ENCODE measurements at places on chromosomes 1 and 21.

- peak; percentile 26 for DNase-seq
Observed at GRCh38 chr1:180632326-180633056, 669 bp downstream of the XPR1 start.

GRCh38 chr1:100187912-100188311 is 9.9 kb upstream of the LRRC39 start:
- DNase-seq, result no peak

GRCh38 chr1:43481491-43481890 is 27.8 kb upstream of the HYI start:
- DNase-seq, result no peak

DNA sequence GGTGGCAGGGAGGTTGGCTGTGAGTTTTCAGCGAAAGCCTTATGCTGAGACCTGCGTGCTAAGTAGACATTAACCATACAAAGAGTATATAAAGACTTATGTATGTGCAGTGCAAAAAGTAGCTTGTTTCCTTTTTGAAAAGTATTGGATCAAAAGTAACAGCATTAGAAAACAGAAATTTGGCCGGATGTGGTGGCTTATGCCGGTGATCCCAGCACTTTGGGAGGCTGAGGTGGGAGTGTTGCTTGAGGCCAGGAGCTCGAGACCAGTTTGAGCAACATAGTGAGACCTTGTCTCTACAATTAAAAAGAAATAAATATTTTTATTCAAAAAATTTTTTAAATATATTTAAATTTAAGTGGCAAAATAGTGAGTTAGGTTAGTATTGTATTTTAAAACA is 2.2 kb downstream of the RPAP2 start:
- no peak for DNase-seq

GRCh38 chr1:31783846-31784245 is 19.7 kb upstream of the ADGRB2 start:
- no peak for DNase-seq

GRCh38 chr1:39788758-39789570 is at the start of gene BMP8B:
Gene BMP8B (minus strand): TSS chr1:39788865. CDS start chr1:39788485, 380 bp downstream.
- peak; percentile 26 for DNase-seq

DNA sequence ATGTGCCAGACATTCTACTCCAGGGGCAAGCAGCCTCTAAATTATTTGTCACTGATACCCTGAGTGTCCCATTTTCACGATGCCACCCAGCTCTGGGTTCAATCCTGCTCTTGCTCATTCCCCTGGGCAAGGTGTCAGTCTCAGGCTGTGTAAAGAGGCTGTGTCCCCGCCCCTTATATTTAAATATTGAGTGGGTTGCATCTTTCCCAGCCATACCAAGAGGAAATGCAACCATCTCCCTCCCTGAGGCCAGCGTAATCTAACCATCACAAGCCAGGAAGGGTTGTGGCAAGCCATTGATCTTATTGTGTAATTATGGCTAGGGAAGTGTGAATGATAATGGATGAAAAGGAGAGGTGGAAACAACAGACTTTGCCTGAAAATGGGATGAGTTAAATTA is 54.7 kb upstream of the CLDN14 start:
- DNase-seq, result no peak

GRCh38 chr1:222769181-222769580 is 32.2 kb downstream of the FAM177B start:
- no peak for DNase-seq

DNA sequence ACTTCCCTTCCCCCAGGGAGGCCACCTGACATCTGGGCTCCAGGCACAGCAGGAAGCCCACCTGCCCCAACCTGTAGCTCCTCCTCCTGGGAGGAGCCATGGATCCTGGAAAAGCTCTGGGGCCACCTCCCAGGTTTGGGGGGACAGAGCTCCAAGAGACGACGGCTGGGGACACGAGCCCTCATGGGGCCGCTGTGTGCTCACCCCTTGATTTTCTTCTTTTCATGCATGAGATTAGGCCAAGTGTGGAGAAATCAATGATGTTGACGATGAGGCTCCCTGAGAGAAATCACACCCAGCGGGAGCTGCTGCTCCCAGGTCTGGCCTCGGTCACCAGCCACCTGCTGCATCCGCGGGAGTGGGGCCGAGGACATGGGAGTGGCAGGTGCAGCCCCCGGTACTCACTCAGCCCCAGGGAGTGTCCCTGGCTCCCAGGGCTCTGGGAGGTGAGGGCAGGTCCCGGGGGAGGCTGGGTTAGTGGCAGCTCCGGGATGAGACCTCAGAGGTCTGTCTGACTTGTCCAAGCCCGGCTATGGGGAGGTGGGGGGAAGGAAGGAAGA is 8.7 kb downstream of the TNFRSF14 start:
- no peak for DNase-seq

- no peak for DNase-seq
Observed at GRCh38 chr1:204180133-204180532, 14.0 kb upstream of the REN start.

DNA sequence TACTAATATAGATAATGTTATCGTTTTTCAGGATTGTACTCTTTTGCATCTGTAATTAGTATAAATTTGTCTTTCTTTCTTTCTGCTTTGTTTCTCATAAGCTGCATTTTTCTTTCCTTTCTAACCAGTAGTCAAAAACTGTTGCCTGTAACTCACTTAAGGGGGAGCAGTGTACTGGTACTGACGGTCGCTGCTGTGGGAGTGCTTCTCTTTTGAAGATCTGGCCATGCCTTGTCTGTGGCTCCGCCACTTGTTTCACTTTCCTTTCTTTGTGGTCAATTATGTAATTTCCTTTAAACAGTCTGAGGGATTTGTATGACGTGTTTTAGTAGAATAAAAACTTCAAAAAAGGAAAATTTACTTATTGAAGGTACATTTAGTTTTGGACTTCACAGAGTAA is 37.0 kb downstream of the MIA3 start:
- DNase-seq, result peak; percentile 4

GRCh38 chr21:43270800-43271301 is 102.0 kb downstream of the CRYAA start:
- DNase-seq, result no peak

DNA sequence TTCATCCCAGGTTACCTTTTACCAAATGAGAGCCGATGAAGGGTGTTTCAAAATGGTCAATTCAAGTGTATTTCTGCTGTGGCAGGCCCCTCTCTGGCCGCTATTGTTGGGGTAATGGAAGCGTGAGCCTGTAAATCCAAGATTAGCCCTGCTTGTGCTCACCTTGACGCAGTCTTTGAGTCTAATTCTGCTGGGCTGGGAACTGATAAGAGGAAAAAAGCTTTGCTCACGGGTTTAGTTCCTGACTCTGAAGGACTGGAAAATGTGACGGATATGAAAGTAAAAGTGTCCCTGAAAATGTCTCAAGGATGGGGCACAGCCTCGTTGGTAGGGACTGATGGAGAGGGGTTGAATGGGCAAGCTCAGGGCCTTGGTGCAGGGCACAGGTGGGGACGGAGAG is 125.9 kb upstream of the GALNT2 start:
- no peak for DNase-seq

- no peak for DNase-seq
Observed at GRCh38 chr1:26016953-26017545, 4.5 kb upstream of the EXTL1 start.

- DNase-seq, result no peak
Observed at GRCh38 chr1:78340006-78340405, 150.8 kb upstream of the PTGFR start.

- no peak for DNase-seq
Observed at GRCh38 chr1:201570886-201571624, 32.1 kb downstream of the NAV1 start.

- DNase-seq, result no peak
Observed at GRCh38 chr1:67590329-67590728, 94.7 kb upstream of the GADD45A start.

DNA sequence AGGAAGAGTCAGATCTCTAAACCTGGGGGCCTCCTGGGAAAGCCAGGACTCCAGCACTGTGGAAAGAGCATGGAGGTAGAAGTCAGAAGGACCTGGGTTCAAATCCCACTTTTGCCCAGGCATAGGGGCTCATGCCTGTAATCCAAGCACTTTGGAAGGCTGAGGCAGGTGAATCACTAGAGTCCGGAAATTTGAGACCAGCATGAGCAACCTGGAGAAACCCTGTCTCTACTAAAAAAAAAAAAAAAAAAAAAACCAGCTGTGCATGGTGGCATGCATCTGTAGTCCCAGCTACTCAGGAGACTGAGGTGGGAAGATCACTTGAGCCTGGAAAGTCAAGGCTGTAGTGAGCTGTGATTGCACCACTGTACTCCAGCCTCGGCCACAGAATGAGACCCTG is 31.8 kb downstream of the LDLRAP1 start:
- DNase-seq, result no peak

DNA sequence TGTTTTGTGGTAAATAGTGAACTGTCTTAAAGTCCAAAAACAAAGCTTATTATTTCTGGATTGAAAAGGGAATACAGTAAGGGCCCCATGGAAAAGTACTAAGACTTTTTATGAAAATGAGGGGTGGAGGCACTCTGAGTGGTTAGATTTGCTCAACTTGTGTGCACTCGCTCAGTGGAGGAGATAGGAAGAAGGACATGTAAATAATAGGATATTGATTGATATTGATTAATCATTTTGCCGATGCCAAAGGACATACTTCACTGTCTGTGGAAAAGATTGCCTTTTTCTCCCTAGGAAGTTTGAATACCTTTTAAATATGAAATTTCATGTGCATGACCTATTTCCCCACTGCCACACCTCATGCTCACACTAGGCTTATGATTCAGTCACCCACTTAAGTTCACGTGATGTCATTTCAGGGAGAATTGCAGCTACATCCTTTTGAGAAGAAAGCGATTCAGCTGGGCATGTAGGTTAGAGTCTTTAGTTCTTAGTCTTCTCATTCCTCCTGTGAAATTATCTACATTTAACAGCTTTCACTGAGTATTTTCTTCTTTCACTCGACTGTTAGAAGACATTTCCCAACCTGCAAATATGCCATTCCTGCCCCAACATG is 5.0 kb downstream of the MTR start:
- no peak for DNase-seq

DNA sequence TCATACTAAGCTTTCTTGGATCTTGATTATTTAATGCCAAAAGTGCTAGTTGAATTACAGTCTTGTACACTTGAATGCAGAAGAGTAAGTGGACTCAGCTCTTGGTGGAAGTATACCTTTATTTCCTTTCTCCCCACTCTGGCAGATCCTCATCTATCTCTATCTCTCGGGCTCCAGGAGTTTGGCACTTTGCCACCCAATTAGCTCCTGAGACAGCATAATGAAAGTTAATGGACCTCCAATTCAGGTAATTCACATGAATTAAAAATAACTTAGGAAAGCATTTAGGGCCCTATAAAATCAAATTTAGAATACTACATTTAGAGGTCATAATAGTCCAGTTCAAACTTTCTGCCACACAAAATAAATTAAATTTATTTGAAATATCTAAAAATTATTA is 67.4 kb downstream of the OLFM3 start:
- DNase-seq, result no peak

GRCh38 chr1:173917635-173918493 is 737 bp upstream of the SERPINC1 start:
- DNase-seq, result no peak

GRCh38 chr1:72285074-72285425 is 2.7 kb upstream of the NEGR1 start:
- DNase-seq, result no peak

GRCh38 chr21:26850116-26850643 is 5.0 kb upstream of the ADAMTS1 start:
- DNase-seq, result no peak

- DNase-seq, result no peak
Observed at GRCh38 chr1:97827887-97828286, 92.9 kb downstream of the DPYD start.

DNA sequence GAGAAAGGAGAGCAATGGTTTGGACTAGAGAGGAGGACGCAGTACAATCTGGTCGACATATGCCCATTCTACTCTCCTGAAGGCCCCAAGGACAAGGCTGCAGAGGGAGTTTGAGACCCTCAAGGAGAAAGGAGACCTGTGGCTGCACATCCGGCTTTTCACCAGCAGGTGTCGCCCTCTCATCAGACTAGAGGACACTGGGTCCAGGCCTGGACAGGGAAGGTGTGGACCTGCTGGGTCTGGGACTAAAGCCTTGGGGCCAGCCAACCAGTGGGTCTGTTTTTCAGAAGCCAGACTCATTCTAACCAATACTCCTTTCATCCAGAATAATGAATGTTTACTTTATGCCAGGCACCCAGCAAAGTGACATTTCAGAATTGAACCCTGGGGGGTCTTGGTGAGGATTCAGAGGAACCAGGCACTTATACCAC is 5.0 kb downstream of the SRARP start:
- DNase-seq, result peak; percentile 60

- no peak for DNase-seq
Observed at GRCh38 chr1:215095524-215095923, 13.0 kb downstream of the KCNK2 start.

GRCh38 chr1:26799479-26800142 is 11.9 kb downstream of the PIGV start:
- no peak for DNase-seq

GRCh38 chr1:119865627-119866026 is 30.7 kb downstream of the ADAM30 start:
- DNase-seq, result no peak

GRCh38 chr1:18786149-18786548 is 73.3 kb downstream of the TAS1R2 start:
- DNase-seq, result no peak

DNA sequence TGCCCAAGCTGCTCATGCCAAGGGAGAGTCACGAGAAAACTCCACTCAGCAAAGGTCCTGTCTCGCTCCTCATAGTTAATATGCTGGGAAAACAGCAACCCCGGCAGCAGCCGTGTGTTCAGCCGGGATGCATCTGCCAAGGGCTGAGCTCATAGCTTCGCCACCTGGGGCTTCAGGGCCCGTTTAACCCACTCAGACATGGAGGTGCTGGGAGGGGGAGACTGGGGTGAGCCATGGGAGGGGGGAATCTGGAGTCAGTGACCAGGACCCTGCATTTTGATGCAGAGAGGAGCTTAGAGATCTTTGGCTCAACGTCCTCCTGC is 283.4 kb downstream of the PTPRU start:
- DNase-seq, result no peak
